KBM-7 (cell line): ENCODE measurements at places on chromosomes 16 and 17.

GRCh38 chr16:66918803-66919568, at the start of gene CDH16:
Gene CDH16, minus strand, starts transcription at chr16:66918885. Its CDS starts 820 bp downstream, at chr16:66918065.
- no peak for DNase-seq

- no peak for DNase-seq
These were observed 195.2 kb downstream of the MAP2K6 start for GRCh38 chr17:69609473-69610305.

- no peak for DNase-seq
These were observed 1.7 kb upstream of the PGP start for GRCh38 chr16:2216330-2216729.

GRCh38 chr17:81735264-81736102, 23.4 kb downstream of the SLC25A10 start:
- peak; percentile 91 for DNase-seq

DNA sequence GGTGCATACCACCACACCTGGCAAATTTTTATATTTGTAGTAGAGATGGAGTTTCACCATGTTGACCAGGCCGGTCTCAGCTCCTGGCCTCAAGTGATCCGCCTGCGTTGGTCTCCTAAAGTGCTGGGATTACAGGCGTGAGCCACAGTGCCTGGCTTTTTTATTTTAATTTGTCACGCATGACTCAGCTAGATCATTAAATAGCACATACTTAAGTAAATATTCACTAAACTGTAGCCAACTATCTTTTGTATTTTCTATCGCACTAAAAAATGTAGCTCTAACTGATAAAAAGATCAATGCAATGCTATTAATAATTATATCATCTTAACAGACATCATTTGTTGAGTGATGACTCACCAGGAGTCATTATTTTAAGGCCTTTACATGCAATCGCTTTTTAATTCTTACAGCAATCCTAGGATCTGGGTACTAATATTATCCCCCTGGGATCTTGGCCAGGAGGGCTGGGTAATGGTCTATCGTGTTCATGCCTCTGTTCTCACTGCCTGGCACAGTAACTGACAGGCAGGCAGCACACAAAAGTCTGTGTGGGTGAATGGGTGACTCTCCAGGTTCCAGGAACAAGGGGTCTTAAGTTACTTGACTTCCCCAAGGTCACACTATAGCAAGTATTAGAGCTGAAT, 693.5 kb upstream of the EEF2KMT start:
- DNase-seq, result no peak

- peak; percentile 70 for DNase-seq
These were observed 6.8 kb downstream of the ZNF267 start for GRCh38 chr16:31880322-31880979.

DNA sequence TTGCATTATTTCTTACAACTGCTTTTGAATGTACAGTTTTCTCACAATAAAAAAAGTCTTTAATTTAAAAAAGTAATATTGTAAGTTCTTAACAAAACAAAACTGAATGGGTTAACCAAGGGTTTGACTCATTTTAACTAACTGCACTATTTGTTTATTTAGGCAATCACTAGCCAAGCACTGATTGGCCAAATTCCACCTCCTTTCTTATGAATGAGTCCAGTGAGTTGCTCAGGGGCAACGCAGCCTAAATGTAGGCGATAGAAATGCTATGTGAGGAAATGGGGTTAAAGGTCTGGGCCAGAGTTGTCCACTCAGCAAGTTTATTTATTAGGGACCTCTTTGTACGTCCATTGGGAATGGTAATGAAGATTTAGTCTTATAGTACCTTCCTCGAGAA, 89.6 kb upstream of the MAF start:
- no peak for DNase-seq

DNA sequence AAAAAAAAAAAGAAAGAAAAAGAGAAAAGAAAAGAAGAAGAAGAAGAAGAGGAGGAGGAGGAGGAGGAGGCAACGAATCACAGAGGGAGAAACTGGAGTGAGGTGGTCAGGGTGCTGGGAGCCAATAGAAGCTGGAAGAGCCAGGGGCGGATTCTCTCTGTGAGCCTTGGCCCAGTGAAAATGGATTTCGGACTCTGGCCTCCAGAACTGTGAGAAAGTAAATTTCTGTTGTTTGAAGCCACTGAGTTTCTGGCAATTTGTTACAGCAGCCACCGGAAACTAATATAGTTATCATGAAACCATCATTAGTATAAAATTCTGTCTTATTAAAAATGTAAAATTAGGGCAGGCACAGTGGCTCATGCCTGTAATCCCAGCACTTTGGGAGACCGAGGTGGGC, 27.7 kb upstream of the WFIKKN2 start:
- no peak for DNase-seq

- no peak for DNase-seq
These were observed 13.1 kb downstream of the CCR7 start for GRCh38 chr17:40551879-40552768.

DNA sequence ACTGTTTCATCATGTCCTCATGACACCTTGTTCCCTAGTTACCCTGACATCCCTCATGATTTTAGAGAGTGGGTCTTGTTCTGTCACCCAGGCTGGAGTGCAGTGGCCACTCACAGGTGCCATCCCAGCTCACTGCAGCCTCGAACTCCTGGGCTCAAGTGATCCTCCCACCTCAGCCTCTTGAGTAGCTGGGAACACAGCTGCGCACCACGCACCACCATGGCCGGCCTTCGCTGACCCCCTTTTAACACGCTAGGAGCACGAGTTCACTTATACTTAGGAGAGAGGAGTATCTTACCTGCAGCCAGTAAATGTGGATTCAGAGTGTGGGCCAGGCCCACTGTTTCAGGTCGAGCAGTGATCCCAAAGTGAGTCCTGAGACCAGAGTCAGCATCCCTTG, 21.4 kb downstream of the NT5M start:
- no peak for DNase-seq

GRCh38 chr17:21361020-21361809, 14.9 kb upstream of the KCNJ12 start:
- DNase-seq, result no peak

DNA sequence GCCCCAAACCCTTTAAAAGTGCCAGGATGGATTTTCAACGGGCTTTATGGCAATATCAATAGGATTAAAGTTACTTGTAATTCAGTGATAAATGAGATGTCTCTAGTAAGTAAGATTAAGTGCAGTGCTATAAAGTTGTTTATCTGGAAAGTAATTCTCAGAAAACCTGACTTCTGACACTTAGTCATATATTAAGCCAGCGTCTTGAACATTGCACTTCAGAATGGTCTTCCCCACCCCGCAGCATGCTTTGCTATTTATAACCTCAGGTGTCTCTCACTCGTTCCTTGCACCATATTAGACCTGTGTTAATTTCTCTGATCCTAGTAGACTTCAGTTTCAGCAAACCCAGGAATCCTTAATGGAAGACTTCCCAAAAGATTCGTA, 2.1 kb upstream of the MAF start:
- DNase-seq, result no peak

- DNase-seq, result no peak
These were observed 5.7 kb downstream of the CFAP119 start for GRCh38 chr16:30755955-30756780.

DNA sequence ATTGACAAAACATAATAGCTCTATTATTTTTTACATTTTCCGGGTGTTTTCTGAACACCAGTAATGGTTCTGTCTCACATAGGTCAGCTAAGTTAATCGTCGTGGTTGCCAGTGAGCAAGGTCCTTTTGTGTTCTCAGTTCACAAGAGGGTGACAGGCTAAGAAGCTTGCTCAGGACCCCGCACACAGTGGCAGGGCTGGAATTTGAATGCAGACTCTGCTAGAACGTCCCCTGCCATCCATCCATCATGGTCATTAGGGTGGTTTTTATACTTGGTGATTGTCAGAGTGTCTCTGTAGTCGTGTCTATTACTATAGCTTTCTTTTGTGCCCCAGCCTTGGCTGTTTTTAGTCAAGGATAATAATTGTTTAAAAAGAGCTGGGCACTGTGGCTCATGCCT, 176.2 kb downstream of the SNX29 start:
- DNase-seq, result no peak

DNA sequence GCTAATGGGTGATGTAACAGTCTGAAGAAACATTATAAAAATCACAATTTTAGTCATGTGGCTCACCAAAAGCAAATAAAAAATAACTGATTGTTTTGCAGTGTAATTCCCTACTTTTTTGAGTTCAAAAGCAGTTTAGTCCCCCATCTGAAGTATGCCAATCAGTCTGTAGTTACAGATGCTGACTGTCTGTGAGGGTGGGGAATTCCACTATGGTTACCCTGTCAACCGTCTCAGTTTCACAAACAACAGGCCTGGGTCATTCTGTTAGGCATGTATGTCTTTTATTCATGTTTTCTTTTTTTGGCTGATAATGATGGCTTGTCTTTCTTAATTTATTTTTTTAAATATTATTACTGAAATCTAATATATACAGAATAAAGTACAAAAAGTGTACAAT, 69.3 kb downstream of the STXBP4 start:
- DNase-seq, result no peak

- DNase-seq, result no peak
These were observed 18.8 kb downstream of the MYH10 start for GRCh38 chr17:8611619-8612298.

- DNase-seq, result no peak
These were observed 239.5 kb downstream of the C16orf95 start for GRCh38 chr16:87077750-87078127.
